ENCODE measurements at places on chromosomes 11 and 22. TPM values are rescaled to one million over a fixed set of nuclear protein-coding genes. Genes with fewer than 3 reads are reported as not detected.

MB gene
- polyA plus RNA-seq, result 1.7 TPM

SCGB1C1 gene
- polyA plus RNA-seq, result not detected

DNA sequence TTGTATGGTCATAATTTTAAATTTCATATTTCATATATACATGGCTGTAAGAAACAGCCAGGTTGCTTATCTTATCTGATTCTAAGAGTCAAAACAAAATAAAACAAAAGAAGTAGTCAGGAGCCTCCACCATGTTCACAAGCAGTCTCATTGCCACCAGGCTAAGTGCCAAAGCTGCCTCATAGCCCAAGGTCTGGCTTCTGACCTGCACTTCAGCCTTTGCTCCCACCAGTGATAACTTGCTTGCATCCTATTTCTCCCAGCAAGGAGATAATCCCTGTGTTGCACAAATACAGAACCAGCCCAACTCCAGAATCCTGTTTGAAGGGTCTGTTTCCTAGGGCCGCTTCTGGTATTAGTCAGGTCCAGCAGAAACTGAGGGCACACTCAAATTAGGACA, 53.9 kb upstream of the TSKU start:
- DNase-seq, result no peak

GRCh38 chr11:75996523-75997442, 181.8 kb downstream of the UVRAG start:
- DNase-seq, result no peak

- DNase-seq, result peak; percentile 91
Observed at GRCh38 chr11:32176223-32176934, 85.5 kb downstream of the RCN1 start.

SHANK2 gene
- 10.1 TPM for polyA plus RNA-seq

GRCh38 chr11:117691218-117691514, 105.8 kb downstream of the DSCAML1 start:
- DNase-seq, result no peak

Measured in H1 (cell line).